NCI-H2081 treated with DMSO at 0.1 percent for 48 hours (cell line): ENCODE measurements at places on chromosomes 5 and 9.

GRCh38 chr5:107570805-107571531 is 99.8 kb downstream of the EFNA5 start:
- DNase-seq: no peak

DNA sequence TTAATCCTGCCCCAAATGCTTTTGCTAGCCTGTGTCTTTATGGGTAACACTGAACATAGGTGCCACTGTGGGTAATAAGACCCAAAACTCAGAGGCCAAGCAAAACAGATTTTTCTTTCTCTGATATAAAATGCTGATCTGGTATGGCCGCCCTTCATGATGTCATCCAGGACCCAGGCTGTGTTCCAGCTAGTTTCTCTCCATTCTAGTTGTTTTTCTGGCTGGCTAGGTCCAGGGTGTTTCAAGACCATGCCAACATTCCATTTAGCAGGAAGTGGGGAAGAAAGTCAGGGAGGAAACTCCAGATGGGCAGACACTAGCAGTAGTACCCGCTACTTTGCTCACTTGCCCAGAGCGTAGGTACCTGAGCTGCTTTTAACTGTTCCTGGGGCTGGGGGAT is 183.9 kb upstream of the OTULINL start:
- no peak for DNase-seq

- peak; percentile 26 for DNase-seq
Observed at GRCh38 chr5:91381774-91382359, 1.2 kb downstream of the ARRDC3 start.

DNA sequence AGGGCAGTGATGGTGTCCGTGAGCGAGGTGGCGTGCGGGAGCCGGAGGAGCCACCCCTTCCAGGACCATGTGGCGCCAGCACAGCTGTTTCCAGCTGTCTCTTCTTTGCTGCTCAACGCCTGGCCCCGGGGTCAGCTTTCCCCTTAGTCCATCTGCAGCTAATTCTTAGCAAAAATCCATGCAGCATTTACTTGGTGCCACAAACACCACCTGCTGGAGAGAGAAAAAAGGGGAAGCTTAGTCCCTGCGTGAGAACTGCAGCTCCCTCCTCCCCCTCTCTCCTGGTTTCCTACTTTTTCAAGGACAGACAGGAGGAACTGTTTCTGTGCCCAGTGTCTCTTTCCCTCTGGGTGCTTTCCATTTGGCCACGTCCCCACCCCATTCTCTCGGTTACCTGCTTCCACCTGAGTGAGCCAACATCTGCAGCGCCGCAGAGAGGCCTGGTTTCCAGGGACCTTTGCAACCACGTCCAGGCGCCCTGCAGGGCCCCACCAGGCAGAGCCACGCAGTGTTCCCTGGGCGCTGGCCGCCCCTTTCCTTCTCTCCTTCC is 3.4 kb downstream of the SLC6A19 start:
- DNase-seq: no peak

- no peak for DNase-seq
Observed at GRCh38 chr5:25862276-25862675, 1176.1 kb downstream of the CDH9 start.

DNA sequence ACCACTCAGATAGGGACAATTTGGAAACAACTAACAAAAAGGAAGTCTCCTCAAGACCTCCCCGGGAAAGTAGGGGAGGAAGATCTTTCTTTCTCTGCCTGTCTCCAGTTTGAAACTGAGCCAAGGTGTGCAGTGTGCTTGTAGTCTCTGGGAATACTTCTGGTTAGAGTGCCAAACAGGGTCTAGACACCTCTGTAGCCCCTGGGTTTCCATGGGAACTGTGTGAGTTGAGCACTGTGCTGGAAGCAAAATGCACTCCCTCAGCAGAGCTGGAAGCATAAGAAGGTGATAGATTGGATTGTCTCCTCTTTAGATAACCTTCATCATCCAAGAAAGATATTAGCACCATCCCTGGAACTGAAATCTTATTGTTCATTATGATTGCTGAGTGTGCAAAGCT is 129.2 kb upstream of the TNPO1 start:
- DNase-seq: no peak

GRCh38 chr5:31703757-31704156 is 64.8 kb downstream of the PDZD2 start:
- DNase-seq: no peak

GRCh38 chr5:152622628-152623027 is 217.5 kb upstream of the NMUR2 start:
- DNase-seq: no peak

- no peak for DNase-seq
Observed at GRCh38 chr9:18994263-18994916, 38.6 kb downstream of the SAXO1 start.

DNA sequence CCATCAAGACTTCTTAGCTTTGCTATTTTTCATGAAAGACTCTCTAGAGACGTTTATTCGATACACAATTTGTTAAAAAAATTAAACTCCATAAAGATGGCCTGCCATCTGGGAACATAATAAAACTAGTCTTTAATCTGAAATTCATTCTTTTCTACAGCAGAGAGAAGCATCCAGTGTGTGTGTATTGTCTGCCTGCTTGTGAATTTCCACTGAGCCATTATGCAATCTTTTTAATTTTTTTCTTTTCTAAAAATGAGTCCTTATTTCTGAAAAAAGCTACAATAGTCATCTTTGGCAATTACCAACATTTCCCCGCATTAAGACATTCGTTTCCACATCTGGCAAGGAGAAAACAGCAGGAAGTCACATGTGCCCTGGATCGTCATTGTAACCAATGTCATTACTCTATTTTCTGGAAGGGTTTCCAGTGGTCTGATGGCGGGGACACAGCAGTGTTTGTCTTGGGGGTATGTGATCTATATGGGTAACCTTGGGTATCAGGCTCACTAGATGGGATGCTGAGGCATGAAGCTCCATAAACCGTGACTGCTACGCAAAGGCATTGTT is 263.1 kb downstream of the MSX2 start:
- no peak for DNase-seq

DNA sequence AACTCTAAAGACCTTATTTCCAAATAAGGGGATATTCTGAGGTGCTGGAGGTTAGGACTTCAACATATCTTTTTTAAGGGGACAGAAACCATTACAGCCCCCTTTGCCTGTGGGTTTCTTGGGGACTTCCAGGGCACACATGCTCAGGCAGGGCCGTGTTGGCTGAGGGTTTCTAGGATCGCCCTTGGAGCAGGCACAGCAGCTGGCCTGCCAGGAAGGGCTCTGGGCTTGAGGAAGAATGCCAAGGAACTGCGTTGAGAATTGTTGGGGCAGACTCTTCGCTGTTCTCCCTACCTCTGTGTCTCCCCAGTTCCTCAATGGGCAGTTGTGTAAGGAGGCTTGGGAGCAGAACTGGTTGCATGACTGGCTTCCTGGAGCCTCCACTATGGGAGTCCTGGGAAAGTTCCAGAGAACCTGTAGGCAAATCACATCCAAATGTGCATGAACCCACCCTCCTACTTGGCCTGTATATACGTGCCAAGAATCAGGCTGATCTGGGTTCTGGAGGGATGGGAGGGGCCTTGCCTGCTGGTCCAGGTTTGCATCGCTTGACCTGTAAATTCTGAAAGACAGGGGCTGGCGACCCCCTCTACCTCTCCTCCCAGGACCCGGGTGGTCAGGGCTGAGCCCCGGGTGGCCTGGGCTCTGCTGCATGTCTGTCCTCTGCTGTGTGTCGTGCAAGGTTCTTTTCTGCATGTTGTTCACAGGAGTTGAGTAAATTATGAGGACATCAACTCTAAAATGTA is 65.5 kb downstream of the HSPA4 start:
- DNase-seq: no peak

DNA sequence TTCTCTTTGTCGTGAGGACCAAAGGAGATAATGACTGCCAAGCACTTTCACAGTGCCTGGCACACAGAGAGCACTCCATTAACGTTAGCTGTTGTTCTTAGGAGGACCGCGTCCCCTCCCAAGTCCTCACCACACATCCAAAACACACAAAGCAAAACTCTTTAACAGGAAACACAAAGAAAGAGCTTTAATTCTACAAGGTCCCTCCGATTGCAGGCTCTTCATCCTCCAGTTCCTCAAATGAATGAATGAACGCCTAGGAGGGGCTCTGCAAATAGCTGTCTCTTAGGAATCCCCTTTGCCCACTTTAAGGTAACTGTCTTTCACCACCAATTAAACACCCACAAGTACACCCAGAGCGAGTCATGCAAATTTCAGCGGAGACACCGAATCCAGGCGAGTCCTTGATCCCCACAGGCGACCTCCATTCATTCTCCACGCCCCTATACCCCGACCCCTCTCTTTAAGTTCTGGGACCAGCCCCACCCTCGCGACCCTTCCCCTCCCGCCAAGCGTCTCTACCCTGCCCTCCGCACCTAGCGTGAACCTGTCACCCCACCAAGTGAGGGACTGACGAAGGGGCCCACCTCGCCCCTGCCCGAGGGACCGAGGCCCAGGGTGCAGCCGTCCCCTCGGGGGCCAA is 644 bp downstream of the TSC1 start:
- no peak for DNase-seq

- DNase-seq: no peak
Observed at GRCh38 chr5:39253196-39253595, 33.8 kb upstream of the FYB1 start.

DNA sequence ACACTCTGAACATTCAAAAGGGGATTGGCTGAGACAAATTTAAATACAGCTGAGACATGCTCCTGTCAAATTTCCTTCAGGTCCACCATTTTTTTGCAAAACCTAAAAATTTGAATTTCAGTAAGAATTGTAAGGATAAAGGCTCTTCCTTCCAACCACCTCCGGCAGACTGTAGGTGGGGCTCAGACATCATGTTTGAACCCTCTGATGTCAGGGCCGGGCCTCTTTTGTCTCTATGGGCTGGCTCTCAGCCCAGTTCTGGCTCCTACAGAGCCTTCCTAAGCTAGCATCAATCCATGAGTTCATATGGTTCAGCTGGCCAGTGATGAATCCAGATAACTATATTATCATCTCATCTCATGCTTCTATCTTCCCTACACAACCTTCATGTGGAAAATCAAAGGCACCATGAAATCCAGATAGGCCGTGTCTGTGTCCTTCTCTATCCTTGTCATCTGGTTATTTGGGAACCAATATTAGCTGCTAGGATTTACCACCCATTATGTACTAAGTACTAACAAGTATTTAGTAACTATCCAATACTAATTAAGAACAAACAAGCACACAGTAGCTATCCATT is 44.2 kb downstream of the NIPSNAP3B start:
- DNase-seq: no peak

DNA sequence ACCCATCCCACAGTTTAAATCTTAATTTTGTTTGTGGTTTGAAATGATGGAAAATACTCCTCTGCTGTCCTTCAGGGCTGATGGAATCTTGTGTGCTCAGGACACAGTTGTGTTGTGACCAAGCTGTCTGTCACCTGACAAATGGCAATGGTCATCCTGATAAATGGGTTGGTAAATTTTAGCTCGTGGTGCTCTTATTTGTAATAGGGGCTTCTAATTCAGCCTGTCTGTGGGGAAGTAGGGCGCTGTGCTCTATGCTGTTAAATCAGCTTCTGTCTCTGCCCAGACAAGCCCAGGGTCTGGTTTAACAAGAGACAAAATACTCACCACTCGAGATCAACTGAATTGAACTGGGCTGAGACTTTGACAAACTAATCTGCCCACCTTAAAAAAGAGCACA is 4.5 kb downstream of the LRRTM2 start:
- DNase-seq: no peak

DNA sequence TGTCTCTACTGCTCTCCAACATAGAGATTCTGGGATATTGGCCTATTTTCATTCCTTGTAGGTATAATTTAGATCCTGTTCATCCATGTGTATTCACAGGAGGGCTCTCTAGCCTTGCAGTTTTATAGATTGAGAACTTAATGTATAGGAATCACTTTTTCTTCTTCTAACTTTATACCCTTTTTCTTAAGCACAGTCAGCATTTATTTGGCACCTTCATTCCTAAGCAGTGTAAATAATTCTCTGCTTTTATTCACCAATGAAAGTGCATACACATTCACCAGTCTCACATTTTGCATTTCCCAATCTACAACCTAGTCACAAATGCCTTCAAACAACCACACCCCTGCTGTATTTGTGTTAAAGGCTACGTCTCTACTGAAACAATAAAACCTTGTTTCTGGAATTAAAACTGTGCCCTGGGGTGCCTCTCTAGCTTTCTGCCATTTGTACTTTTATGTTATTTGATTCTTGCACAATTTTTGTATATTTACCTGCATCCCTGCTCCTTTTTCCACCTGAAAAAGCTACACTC is 49.3 kb downstream of the NREP start:
- DNase-seq: no peak

- DNase-seq: no peak
Observed at GRCh38 chr9:128190516-128191405, 611 bp downstream of the CIZ1 start.

DNA sequence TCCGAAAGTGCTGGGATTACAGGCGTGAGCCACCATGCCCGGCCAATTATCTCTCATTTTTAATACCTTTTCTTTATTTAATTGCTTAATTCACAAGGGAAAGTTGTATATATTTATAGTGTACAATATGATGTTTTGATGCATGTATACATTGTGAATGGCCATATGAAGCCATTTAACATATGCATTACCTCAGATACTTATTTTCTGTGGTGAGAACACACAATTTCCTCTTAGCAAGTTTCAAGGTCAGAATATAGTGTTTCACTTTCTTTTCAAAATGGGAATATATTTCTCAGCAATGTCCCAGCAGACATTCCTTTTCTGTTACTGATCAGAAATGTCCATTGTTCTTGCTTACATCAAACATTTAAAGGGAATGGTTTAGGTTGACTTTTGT is 1596.3 kb downstream of the MAT2B start:
- DNase-seq: no peak

DNA sequence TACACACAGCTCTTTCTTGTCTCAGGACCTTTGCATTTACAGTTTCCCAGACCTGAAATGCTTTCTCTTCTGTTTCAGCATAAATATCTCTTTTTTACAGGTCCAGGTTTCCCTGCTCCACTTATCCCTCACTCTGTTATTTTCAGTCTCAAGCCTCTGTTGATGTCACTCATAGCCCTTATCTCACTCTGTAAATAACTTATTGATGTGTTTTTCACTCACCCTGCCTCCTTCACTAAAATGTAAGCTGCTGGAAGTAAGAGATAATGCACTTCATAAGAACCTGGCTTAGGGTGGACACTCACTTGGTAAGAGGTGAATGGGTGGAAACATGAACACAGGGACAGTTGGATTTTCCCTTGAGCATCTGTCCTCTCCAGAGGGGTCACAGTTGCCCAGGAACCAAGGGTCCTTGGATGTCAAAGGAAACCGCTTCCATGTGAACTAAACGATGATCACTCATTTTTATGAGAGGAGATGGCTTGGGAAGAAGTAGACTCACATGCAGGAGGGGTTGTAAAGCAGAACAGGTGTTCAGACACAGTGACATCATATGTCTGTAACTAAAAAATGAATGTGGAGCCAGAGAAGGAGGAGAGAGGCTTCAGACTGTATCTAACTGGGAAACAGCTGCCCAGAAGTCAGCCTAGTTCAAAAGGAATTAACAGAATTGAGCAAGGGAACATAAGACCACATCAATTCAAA is 5.5 kb upstream of the HTR4 start:
- DNase-seq: no peak
